ENCODE measurements at places on chromosomes 7 and 10.

- DNase-seq = no peak
Measured at GRCh38 chr10:77405771-77406241, 231.8 kb downstream of the KCNMA1 start.

DNA sequence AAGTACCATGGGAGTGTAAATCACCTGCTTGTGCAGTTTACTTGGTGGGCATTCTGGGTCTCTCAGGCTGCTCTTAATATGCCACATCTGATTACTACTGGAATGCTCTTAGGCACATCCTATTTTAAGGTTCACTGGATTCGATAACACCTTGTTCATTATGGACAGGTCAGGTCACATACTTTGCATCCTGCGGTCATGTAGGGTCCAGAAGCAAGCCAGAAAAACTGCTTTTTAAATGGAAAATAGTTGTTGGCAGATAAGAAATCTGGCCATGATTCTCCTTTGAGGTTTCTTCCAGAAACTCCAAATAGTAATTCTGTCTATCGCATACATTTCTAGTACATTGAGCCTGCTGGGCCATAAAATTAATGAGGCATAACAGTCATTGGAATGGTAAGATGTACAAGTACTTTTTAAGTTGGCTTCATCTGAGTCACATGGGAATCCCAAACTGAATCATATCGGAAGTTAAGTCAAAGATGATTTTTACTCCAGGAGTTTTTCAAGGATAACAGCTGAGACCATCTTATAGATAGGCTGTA lies 371.9 kb downstream of the LRRTM3 start:
- DNase-seq = peak; percentile 15

- no peak for DNase-seq
Measured at GRCh38 chr7:37015353-37016034, 291.2 kb upstream of the AOAH start.

- DNase-seq = no peak
Measured at GRCh38 chr10:7857262-7857661, 39.0 kb downstream of the TAF3 start.

- DNase-seq = no peak
Measured at GRCh38 chr7:17069146-17069545, 187.4 kb upstream of the AGR3 start.

DNA sequence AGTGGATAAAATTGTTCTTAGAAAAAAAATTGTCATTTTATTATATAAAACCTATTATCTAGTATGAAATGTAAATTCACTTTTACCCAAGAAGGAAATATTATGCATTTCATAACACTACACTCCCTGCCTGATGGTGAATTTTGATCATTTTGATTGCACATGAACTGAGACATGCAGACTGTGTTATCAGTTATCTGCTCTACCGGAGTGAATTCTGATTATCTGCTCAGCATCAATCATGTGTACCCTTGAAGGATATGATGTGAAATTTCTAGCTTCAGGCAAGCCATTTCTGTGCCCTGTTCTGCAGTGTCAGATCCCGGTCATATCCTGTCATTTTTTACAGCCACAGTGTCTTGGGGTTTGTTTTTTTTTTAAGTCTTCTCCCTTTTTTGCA lies 85.0 kb upstream of the FGL2 start:
- DNase-seq = no peak

DNA sequence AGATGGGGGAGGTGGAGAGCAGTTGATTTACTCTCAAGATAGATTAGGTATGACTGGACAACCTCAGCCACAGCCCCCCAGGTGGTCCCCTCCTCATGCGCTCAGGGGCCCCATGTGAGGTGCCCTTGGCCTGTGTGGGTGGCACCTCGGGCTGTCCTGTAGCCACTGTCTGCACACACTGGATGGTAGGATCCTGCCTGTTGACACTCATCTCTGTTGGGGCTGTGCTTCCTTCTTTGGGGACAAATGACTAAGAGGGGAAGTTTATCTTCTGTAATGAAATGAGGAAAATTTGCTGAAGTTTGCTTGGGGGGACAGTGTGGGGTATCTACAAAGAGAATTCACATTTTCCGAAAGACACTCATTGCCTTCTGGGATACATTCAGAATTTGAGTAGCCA lies 53.6 kb upstream of the ANTXRL start:
- DNase-seq = no peak

- DNase-seq = no peak
Measured at GRCh38 chr7:88455696-88456095, 149.0 kb upstream of the STEAP4 start.
